ENCODE measurements at places on chromosomes 3 and 15.

GRCh38 chr3:32383136-32383711 is 8.4 kb upstream of the CMTM7 start:
- DNase-seq = no peak

- DNase-seq = peak; percentile 59
Measured at GRCh38 chr15:79004336-79004735, 59.5 kb upstream of the CTSH start.

- DNase-seq = no peak
Measured at GRCh38 chr3:152927131-152927530, 92.2 kb downstream of the P2RY1 start.

DNA sequence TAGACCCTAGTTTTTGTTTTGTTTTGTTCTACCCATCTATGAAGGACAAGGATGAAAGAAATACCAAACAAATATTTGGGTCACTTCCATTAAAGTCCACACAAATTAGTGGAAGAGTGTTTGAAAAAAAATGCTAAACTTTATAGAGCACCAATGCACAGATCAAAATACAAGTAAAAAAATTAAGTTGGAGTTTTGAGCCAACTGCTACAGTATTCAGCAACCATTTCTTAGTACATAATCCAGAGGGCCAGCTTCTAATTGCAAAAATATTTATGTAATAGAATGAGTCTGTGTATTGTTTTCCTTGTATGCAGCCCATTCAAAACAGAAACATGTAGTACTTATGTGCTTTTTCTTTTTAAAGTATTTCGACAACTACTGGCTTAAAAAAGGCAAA is 121.1 kb downstream of the CBLB start:
- DNase-seq = peak; percentile 31

DNA sequence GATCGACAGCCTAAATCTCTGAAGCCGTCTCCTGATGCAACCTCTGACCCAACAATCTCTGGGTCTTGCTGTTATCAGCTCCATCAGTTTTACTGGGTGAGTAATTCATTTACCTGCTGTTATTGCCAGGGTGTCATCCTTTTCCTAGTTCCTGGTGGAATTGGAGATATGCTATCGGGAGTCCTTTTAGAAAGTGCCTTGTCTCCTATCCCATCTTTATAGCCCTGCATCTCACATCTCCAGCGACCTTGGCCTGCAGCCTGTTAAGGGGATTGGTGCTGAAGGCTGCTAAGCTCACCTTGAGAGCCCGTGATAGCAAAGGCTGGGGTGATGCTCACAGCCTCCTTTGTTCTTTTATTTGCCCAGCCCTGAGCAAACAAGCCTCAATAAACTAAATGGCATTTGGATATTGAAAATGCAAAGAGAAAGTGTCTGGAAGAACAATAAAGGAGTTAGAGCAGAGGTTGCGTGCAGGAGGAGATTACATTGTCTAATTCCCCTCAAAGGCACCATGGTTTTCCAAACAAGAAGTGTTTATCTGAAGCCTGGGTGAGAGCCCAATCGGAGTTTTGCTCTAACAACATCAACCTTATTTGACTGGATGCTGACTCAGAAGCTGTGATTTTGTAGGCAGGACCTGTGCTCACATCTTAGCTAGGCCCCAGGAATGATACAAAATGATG is 101.8 kb downstream of the RPLP1 start:
- no peak for DNase-seq

DNA sequence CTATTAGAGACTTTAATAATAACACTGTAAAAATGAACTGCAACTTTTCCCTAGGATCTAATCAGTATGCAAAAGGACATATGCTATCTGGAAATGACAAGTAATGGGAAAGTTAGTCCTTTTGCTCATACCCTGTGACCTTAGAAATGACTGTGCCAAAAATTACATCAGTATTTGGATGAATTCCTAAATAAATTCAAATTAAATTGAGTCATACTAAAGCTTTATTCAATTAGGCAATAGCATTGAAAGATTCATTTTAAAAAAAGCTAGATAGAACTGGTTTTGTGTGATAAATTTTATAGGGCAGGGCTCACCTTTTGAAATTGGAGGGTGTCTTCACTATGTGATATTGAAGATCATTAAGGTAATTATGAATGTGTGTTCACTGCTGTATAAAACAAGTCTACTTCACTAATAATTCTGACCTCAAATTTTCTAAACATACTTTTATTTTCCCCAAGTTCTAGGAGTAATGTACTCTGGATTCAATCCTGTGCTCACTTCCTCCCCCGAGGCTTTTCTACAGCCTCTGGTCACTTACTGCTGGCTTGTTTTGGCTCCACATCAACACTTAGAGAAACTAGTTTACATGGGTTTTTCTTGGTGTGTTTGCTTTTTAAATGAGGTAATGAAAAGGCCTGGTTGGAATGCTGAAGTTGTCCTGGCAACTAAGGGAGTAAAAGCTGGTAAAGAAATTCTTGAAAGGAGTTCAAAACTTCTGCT is 44.4 kb upstream of the SPTSSB start:
- peak; percentile 70 for DNase-seq

DNA sequence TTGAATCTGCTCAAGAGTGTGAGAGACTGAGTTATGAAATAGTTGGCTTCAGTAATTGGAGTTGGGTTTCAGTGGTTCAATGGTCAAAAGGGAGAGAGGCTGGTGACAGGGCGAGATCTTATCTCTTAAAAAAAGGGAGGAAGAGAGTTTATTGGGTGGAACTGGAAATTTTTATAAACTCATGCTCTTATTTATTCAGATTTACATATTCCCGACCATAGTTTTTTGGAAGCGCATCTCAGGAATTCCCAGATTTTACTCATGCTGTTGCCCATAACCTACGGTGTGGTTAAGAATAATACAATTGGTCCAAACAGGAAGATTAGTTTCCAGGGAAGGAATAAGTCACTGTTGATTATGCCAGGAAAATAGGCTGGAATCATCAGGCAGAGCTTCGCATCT is 41.4 kb downstream of the CD200 start:
- DNase-seq = no peak

DNA sequence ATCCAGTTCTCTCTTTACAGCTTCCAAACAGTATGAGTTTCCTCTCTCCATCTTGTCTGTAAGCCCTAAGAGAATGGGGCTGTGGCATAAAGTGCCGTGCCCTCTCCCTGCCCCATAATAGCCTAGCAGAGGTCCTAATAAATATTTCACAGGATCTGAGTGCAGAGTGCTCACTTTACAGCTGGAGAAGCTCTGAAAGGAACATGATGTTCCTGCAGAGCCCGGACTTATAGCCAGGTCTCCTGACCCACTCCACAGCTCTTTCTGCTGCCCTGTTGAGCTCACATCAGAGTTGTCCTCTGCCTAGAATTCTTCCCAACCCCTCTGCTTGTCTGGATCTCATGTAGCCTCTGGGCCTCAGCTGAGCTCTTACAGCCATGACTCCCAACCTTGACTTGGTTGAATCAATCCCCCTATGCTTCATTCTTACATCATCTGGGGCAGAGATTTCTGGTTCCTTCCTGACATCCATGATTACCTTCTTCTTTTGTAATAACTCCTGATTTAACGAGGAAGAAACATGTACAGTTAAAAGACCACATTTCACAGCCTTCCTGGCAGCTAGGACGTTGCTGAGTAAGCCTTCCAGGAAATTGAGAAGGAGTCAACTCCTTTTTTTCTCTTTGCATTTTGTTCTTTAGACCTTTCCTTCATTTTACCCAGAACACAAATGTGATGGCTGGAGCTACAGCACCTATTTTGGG is 135.3 kb downstream of the RPLP1 start:
- no peak for DNase-seq

GRCh38 chr3:98954242-98954641 is 52.7 kb upstream of the DCBLD2 start:
- peak; percentile 70 for DNase-seq

GRCh38 chr3:14082108-14082657 is 42.5 kb downstream of the CHCHD4 start:
- DNase-seq = no peak

DNA sequence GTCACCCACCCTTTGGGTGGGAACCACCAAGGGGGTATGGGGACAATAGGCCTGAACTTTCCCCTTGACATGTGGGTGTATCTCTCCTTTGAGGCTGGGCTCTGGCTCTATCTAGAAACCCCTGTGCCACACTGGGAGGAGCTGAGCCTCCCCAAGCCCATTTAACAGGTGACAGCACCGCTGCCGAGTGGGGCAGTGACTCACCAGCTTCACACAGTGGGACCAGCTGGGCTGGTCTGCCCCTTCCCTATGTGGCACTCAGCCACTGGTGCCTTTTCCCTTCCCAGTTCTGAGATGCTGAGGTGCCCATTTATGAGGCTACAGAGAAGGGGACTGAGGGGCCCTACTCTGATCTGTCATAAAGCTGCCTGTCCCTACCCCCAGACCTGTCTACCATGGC is 5.1 kb downstream of the PSTPIP1 start:
- DNase-seq = no peak

DNA sequence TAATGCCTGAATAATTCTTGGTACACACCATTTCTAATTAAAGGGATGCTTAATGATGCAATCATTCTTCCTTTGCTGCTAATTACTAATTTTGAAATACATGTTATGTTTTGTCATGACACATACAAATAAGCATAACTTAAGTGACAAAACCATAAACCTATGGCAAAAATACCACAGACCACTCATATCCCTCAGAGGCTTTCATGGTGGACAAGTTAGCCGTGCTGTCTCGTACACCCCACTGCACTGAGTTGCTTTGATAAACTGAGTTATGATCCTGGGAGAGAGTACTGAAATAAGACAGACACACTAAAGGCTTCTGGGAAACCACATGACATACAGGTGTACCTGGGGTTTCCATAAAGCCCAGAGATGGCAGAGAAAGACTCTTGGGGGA is 913.8 kb downstream of the FHIT start:
- DNase-seq = no peak

GRCh38 chr3:72080095-72080494 is 295.1 kb upstream of the PROK2 start:
- DNase-seq = no peak

DNA sequence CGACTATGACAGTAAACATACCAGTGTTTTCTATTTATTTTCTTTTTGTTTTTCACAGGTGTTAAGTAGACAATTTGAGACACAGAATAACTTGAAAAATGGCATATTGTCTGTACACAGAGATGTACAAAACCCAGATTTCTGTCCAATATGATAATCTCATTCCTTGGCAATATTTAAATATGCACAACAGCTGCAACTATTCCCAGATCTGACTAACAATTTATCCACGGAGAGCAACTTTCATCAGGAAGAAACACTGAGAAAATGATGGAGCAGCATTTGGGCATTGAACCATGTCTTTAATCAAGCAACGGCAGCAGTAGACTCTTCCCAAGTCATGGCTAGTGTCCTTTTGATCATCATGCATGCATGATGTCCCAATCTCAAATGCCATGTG is 452.6 kb downstream of the ZPLD1 start:
- DNase-seq = no peak

- no peak for DNase-seq
Measured at GRCh38 chr3:187823746-187824145, 78.5 kb upstream of the BCL6 start.

DNA sequence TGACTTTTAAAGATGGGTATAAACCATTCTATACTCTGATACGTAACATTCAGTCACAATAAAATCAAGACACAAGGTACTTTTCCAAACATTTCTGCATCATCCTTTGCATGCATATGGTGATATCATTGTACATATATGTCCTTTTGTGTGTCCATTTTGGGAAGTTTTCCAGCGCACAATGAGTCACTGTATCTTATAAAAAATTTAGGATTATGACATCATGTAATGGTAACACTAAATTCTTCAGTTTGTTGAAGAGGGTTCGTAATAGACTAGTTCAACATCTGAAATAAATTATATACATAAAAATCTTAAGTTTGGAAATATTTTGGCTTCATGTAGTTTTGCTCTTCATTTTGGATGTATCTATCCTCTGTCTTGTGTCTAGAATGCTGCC is 480.9 kb downstream of the ROBO1 start:
- no peak for DNase-seq

GRCh38 chr15:92930776-92931175 is 30.7 kb downstream of the CHD2 start:
- DNase-seq = peak; percentile 89

DNA sequence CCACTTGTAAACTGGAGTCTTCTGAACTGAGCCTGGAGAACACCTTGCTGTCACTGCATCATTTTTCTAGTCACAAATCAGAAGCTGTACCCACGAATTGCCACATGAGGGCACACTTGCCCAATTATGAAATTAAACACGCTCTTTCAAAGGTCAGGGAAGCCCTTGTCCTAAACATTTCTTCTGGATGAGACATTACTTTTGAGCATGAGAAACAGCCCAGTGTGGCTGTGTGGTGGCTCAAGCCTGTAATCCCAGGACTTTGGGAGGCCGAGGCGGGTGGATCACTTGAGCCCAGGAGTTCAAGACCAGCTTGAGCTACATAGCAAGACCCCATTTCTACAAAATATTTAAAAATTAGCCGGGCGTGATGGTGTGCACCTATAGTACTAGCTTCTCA is 27.5 kb upstream of the CFAP161 start:
- DNase-seq = peak; percentile 88

- no peak for DNase-seq
Measured at GRCh38 chr3:146247911-146248310, 3.0 kb downstream of the PLSCR4 start.

DNA sequence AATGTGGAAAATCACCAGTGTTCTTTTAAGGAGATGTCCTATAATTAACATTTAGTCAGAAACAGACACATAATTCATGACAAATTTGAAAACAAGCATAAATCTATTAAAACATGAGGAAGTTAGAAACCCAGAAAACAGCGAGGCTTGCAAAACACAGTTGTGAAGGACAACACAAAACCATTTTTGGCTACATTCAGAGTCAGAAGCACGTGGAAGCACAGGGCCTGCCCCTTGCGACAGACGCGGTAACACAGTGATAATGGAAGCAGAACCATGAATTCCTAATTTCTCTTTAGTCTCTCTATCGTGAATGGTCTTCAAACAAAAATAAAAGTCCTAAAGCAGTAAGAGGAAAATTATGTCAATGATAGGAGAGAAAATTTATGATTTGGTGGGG is 12.2 kb downstream of the NCEH1 start:
- DNase-seq = no peak

GRCh38 chr3:196115678-196116083 is 33.8 kb upstream of the TFRC start:
- DNase-seq = no peak

- DNase-seq = no peak
Measured at GRCh38 chr15:38332711-38333110, 80.1 kb downstream of the SPRED1 start.

- DNase-seq = no peak
Measured at GRCh38 chr3:42447481-42447880, 37.1 kb upstream of the LYZL4 start.

GRCh38 chr3:192433704-192434103 is 293.6 kb downstream of the FGF12 start:
- no peak for DNase-seq

DNA sequence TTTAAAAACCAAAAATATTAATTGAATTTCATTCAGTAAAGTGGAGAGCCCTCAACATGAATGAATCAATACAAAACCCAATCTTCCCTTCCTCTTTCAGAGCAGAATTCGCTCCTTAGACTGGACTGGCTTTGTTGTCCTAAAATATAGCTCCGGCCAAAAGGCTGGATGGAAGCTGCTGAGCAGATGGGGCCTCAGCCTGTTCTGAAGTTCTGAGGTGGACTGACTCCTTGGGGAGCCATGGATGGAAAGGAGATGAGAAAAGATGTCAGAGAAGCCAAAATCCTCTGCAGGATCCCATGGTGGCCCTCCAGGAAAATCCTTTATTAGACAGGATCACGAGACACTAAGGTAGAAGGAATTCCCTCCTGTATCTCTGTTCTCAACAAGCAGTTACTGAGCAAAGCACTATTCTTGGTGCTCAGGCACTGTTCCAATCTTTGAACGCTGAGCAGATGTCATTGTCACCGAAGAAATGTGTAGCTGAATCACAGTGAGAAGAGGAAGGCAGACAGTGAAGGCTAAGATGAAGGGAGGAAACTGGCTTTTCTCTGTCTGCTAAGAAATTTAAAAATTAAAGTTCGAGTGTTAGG is 122.0 kb downstream of the SEMA6D start:
- DNase-seq = no peak

All from AG10803 (cell line).